Mesothelial cell of epicardium (in vitro differentiated cells): ENCODE measurements at places on chromosomes 2 and 18.

- DNase-seq: no peak
Observed at GRCh38 chr2:205857520-205858237, 175.4 kb downstream of the NRP2 start.

DNA sequence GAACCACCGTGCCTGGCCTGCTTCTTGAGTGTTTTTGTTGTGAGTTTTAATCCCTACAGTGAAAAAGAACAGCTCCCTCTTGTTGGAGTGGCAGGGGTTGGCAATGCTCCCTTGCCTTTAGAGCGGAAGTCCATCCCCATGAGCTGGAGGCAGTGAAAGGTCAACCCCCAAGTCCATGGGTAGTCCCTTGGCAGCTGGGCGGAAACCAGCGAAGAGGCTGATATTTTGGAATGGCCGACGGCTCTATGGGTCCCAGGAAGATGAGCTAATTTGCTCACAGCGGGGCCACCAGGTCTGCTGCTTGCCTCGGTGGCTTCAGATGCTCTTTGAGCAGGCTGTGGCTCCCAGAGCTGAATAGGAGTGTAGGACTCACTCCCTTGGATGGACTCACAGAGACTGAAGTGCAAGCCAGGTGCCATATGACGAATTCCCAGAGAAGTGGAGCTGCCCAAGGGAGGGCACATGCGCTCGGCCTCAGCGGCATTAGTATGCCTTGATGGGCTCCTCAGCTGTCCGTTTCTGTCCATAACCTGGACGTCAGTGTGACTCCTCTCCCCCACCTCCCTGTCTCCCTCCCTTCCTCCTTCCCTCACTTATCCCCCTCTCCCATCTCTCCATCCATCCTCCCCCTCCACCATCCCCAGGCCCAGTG is 25.4 kb upstream of the RHOB start:
- DNase-seq: peak; percentile 22

DNA sequence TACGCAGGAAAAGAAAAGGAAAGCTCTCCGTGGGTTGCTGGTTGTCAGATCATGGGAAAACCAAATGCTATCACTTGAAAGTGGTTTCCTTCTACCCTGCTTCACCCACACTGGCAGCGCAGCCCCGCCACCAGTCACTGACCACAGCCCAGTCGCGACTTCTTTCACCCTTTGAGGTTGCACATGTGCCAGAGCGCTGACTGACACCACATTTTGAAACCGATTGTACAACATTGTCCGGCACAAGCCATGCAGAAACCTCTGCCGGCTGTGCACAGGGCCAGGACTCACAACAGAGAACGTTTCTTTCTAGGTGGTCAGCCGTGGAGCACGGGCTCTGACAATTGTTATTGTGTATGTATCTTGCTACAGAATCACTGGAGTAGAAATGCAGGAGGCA is 827.2 kb upstream of the POU3F3 start:
- DNase-seq: no peak

GRCh38 chr2:238420878-238421694 is 5.6 kb upstream of the ASB1 start:
- DNase-seq: no peak

DNA sequence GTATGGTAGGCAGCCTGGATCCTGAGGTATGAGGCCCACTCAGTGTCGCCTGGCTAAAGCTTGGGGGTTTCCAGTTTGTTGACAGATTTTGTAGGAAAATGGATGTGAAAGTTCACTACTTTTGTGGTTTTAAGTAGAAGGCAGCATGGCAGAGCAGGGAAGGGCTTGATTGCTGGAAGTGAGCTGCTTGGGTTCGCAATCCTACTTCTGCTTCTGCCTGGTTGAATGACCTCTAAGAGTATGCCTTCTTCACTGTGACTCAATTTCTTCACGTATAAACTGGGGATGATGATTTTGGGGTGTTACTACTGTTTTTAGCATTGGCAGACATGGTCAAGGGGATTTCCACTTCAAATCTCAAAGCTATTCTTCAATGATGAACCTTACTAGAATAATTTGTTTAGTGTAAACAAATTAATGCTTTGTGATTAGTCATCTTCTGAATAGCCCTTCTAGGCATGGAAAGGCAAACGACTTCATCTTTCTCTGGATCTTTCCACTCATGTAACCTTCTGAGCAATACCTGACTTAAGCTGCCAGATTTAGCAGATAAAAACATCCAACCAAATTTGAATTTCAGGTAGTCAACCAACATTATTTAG is 13.2 kb downstream of the BMP10 start:
- DNase-seq: no peak

- DNase-seq: no peak
Observed at GRCh38 chr2:229330952-229331351, 59.9 kb upstream of the PID1 start.

DNA sequence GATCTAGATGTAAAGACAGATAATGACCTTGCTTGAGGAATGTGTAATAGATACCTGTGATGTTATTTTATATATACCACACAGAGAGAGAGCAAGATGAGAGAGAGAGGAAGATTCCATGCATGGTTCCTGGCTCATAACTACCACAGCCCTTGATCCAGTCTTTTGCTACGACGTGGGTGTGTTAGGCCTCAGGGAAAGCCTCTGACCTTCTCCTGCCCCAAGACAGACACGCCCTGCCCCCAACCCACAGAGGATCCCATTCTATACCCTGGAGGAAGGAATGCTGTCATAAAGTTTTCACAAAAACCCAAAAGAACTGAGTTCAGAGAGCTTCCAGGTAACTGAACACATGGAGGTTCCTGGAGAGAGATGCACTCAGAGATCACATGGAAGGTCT is 193.1 kb downstream of the ZEB2 start:
- no peak for DNase-seq

DNA sequence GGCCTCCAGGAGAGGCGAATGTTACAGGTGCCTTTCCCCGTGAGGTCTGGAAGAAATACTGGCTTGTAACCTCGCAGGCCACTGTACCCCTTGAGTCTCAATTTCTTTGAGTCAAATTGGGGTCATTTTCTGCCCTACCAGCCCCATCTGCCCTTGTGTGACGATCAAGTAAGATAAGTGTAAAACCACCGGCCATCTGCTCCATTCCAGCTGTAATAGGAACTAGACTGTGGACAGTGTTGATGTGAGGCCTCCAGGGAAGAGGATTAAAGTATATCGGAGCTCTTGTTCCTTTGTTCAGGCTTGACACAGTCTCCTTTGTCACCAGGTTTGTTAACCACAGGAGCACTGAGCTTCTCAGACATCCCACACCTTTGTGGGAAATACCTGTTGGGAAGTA is 65.6 kb downstream of the MRPS9 start:
- no peak for DNase-seq

GRCh38 chr2:118103951-118104940 is 16.0 kb downstream of the INSIG2 start:
- DNase-seq: no peak

GRCh38 chr18:36942264-36942663 is 113.3 kb downstream of the KIAA1328 start:
- DNase-seq: no peak

DNA sequence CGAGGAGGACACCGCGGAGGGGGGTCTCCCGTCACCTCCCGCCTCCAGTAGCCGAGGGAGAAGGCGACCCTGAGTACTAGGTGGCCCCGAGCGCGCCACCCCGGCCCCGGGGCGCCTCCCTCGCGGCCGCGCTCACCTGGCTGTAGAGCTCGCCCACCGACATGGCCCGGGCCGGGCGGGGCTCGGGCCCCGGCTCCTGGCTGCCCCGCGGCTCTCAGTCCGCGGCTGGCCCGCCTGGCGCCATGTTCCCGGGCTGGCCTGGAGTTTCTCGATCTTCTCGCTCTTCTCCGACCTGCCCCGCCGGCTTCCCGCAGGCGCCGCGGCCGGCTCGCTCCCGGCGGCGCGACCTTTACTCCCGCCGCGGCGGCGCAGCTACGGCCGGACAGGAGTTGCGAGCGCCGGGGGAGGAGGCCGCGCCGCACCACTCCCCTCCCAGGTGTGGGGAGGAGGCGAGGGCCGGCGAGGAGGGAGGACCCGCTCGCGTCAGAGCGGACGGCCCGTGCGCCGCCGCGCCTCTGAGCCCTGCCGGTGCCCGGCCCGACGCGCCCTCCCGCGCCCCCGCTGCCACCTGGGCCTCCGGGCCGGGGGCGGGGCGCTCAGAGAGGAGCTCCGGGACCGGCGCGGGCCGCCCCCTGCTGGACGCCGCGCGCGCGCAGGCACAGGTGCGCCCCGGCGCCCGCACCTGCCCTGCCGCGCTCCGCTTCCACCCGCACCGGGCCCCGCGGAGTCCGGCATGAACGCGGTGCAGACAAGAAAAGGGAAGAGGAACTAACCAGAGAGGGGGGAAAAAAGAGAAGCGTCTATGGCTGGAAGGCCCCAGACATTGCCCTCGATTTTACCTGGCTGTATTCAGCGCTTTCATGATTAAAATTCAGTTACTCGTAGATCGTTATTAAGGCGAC is at the start of gene MYO5B:
Gene MYO5B, minus strand, starts transcription at position 517 of the 902 bp plus-strand sequence. Its CDS starts 354 bp downstream, at position 163.
- DNase-seq: peak; percentile 75

- DNase-seq: no peak
Observed at GRCh38 chr18:63224630-63225029, 94.9 kb downstream of the BCL2 start.

GRCh38 chr2:103986001-103986400 is 867.9 kb upstream of the POU3F3 start:
- no peak for DNase-seq

- no peak for DNase-seq
Observed at GRCh38 chr2:21710496-21710895, 586.7 kb downstream of the TDRD15 start.
